ENCODE measurements at places on chromosomes 5 and 9. TPM values are rescaled to one million over a fixed set of nuclear protein-coding genes. Genes with fewer than 3 reads are reported as not detected.

The FOXD4L3 gene
- total RNA-seq = not detected

The TAF11L6 gene
- not detected for total RNA-seq

The CAMK2A gene
- total RNA-seq = under 0.01 TPM

The FBXO4 gene
- 13.1 TPM for total RNA-seq

The PCDHB2 gene
- 1.7 TPM for total RNA-seq

The MIER3 gene
- total RNA-seq = 12.9 TPM

The IL17B gene
- not detected for total RNA-seq

The LECT2 gene
- not detected for total RNA-seq

The TMOD1 gene
- 0.79 TPM for total RNA-seq

The IL33 gene
- total RNA-seq = 180 TPM

The ZNF879 gene
- 4.6 TPM for total RNA-seq

The DNAJC25 gene
- total RNA-seq = 6.5 TPM

The TNC gene
- 48.6 TPM for total RNA-seq

The SCGB3A2 gene
- not detected for total RNA-seq

The PCDHA6 gene
- 0.26 TPM for total RNA-seq

The GABRB2 gene
- under 0.01 TPM for total RNA-seq

The CDC20B gene
- total RNA-seq = 0.06 TPM

The LURAP1L gene
- total RNA-seq = 12.2 TPM

The SH3GL2 gene
- not detected for total RNA-seq

The DDX4 gene
- not detected for total RNA-seq

The FIBCD1 gene
- 0.26 TPM for total RNA-seq

The P4HA2 gene
- total RNA-seq = 136 TPM

The CMBL gene
- total RNA-seq = 5.8 TPM

The ADAMTS12 gene
- total RNA-seq = 5.3 TPM

The KCNMB1 gene
- total RNA-seq = 1.3 TPM

The GM2A gene
- 27.0 TPM for total RNA-seq

The SPINK1 gene
- total RNA-seq = not detected

The LCP2 gene
- total RNA-seq = not detected

The FGF10 gene
- 3.0 TPM for total RNA-seq

The GDA gene
- total RNA-seq = under 0.01 TPM

The ELAVL2 gene
- total RNA-seq = 0.12 TPM

The TOMM5 gene
- total RNA-seq = 140 TPM

The TLR4 gene
- 89.8 TPM for total RNA-seq

The FAM151B gene
- total RNA-seq = 9.8 TPM

The SLC25A2 gene
- 0.31 TPM for total RNA-seq

The IGIP gene
- total RNA-seq = 19.3 TPM

The GARIN3 gene
- not detected for total RNA-seq

The PTPRD gene
- total RNA-seq = 4.0 TPM

The C9 gene
- 0.25 TPM for total RNA-seq

The SPATA31D4 gene
- not detected for total RNA-seq

Data from aortic smooth muscle cell (primary cell).